ENCODE measurements at places on chromosomes 6 and 20.

DNA sequence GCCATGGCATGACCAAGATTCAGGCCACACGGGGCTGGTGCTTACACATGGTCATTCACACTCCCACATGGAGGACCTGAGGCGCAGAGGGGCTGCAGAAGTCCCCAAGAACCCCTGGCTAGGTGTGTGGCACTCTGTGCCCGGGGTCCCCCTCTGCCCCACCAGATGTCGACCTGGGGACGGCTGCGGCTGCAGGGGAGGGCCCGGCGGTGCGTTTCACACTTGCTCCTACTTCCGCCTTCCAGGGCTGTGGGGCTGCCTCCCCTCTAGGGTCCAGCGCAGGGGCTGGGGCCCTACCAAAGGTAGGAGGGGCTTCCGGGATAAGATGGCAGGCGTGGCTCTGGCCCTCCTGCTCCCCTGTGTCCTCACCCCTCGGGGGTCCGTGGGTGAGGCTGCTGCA lies 81.1 kb upstream of the SLCO4A1 start:
- no peak for DNase-seq

GRCh38 chr6:158686791-158687381 lies 37.0 kb downstream of the SYTL3 start:
- no peak for DNase-seq

DNA sequence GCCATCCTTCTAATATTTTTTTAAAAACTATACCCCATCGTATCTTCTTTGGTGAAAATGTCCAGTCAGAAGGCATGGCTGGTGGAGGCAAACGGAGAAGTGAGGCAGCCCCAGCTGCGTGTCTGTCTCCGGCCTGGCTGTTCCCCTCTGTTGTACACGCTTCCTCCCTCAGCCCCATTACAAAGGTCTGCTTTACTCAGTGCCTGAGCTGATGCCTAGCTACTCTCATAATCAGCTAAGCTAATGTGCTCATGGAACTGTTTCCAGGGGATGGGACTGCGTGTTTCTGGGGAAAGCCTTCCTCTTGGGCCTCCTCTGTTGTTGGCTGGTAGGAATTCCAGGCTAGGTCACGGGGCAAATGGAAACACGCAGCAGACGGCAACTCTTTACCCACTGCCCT lies 67.3 kb downstream of the PPP1R3G start:
- no peak for DNase-seq

DNA sequence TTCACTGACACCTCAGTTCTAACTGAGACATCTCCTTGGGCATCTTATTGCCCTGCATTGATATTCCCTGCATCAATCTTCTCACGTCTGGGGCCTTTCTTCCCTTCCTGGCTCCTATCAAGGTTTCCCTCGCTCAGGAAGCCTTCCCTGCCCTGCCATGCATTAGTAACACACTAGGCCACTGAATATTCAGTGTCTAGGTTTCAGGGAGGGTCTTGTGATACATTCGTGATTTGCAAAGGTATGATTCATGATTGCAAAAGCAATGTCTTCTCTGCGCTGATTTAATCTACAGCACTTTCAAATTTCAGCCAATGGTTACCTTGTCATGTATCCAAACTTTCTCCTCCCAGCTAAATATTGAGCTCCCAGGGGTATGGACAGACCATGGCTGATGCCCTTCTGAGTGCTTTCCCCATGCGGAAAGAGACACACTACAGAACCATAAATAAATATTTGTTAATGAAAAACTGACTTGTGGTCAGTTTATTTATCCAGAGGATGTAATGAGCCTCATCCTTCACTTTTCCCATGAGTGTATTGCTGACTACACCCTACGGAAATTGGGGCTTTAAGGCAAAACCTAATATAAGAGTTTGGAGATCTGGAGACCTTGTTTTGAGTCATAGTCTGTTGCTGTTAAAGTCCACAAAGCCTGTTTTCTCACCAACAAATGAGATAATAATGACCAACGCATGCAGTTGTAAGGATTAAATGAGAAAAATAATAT lies 21.6 kb upstream of the PCSK2 start:
- DNase-seq, result no peak

DNA sequence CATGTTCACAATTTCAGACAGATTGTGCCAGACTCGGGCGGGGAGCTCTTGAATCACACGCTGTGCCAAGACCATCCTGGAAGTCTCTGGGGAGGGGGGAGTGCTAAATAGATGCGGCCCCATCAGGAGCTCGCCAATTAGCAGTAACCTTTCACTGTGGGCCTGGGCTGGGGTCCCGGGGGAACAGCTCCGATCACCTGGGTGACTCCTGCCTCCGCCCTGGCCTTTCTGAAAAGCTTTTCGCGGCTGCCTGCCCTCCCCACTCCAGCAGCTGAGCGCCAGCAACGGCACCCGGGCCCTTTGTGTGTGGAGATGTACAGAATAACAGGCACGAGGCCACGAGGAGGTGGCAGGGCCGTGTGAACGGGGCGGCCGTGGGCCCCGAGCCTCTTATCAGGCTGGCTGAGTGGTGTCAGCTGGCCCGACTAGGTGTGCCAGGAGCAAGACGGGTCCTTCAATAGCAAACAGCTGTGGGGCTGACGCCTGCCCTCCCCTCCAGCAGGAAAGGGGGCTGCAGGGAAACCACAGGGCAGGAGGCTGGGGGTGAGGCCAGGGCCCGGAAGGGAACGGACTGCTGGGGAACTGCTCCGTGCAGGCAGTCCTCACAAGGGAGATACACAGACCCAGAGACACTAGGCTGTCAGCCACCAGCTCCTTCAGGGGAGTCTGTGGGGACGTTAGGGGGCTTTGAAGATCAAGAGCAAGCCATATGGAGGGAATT lies 56.8 kb downstream of the NOL4L start:
- no peak for DNase-seq

- DNase-seq, result no peak
Observed at GRCh38 chr6:134432036-134432435, 114.1 kb upstream of the SGK1 start.

GRCh38 chr6:134309227-134309626 lies 8.7 kb downstream of the SGK1 start:
- no peak for DNase-seq

DNA sequence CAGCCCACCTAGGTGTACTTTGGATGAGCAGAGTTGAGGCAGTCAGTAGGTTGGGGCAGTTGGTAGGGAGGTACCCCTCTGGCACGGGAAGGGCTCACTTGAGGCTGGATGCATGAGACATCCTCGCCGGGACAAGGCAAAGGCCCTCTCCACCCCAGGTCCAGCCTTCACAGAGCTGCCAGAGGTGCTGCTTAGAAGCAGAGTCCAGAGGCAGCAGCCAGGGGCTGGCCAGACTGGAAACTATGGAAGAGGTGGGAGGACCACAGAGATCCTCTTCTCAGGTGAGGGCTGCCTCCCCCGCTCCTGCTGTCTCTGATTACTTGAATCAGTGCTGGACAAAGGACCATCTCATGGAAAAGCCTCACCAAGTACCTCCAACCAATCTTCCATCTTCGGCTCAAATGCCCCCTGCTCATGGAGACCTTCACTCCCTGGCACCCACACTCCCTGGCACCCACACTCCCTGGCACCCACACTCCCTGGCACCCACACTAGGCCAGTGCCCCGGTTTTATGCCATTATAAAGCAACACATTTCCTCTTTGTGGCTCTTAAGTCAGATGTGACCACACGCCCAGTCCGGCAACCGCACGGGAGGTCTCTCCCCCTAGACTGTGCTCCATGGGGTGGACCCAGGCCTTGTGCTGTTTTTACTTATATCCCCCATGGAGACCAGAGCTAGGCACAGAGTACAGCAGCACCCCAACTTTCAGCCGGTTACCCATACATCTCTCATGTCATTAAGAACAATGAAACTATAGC lies 100.1 kb downstream of the YTHDF1 start:
- no peak for DNase-seq

DNA sequence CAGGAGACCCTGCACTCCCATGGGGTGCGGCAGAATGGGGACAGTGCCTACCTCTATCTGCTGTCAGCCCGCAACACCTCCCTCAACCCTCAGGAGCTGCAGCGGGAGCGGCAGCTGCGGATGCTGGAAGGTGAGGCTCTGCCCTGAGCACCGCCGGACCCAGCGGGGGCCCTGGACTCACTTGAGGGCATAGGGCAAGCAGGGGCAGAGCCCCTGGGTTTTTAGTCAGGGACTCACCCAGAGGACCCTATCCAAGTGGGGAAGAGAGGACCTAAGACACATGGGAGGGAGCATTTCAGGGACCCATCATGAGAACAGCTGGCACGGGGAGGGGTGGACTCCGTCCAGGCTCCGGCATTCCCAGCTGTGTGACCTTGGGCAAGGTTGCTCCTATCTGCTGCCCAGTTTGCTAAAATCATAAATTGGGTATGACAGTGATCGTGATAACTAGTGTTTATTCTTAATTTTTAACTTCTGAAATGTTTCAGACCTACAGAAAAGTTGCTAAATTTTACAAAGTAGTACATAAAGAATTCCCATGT lies 9.8 kb downstream of the RBCK1 start:
- no peak for DNase-seq

- no peak for DNase-seq
Observed at GRCh38 chr6:31402324-31403282, 792 bp upstream of the MICA start.

- DNase-seq, result no peak
Observed at GRCh38 chr6:147958683-147959082, 384.0 kb upstream of the SASH1 start.

DNA sequence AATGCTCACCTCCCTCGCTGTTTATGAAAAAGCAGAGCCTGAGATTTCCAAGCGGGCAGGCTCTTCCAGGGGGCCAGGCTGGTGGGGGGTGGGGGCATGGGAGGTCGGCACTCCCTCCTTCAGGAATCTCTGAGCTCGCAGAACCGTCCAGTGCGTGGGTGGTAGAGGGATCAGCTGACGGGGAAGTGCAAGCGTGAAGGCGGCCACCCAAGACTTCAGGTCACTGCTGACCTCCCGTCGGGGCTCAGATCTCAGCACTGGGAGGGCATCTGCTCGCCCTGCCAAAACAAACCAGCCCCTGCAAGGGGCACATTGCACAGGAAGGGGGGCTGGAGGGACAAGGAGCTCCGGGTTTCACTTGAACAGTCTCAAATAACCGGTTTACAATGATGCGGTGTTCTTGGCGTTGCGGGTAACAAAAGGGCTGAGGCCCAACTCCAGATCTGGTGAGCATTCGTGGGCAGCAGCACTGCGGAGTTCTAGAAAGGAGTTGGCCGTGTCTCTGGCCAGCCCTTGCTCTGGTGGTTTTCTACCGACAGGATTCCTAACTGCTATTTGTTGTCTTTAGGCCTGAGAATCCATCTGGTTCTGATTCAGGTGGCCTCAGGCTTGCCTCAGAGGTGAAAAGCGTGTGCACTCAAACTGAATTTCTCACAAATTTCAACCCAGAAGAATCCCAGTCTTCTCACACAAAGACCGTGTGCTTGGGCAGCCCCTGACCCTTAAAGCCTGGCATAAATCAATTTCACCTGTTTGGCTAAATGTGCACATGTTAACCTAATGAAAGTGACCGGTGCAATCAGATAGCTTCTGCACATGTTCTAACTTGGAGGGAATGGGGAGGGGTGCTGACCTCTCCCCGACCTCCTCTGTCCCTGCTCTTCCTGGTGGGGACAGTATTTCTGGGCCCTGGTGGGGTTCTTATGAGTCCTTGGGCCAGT lies 191.6 kb downstream of the MYLK4 start:
- DNase-seq, result no peak

- no peak for DNase-seq
Observed at GRCh38 chr6:17182961-17183360, 81.1 kb downstream of the STMND1 start.

- no peak for DNase-seq
Observed at GRCh38 chr20:24163506-24163905, 174.9 kb upstream of the GGTLC1 start.

- DNase-seq, result no peak
Observed at GRCh38 chr6:18412644-18413043, 25.5 kb downstream of the RNF144B start.

DNA sequence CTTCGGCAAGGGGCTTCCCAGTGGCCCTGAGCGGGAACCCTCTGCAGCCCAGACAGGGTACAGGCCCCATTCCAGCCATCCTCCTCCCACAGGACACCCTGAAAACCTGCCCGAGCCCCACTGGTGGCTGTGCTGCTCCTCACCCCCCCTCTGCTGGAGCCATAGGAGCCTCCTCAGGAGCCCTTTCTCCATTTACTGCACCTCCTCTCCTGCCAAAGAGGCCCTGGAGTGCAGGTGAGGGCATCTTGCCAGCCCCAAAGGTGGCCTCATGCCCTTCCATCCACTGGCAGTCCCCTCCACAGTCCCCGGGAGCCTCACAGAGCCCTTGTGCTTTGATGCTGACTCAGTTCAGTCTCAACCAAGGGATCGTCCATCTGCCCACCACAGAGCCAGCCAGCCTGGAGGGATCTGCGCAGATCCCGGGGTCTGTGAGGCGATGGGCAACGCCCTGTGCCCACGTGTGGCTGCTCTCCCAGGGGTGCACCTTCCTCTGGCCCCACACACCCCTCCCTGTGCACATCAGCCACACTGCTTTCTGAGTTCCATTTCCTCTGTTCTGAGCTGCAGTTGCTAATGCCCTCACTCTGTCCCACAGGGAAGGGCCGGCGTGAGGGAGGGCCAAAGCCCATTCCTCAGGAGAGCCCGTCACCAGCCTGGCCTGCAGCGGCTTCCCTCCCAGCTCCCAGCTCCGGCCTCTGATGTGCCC lies 228.5 kb downstream of the DLL1 start:
- DNase-seq, result no peak

GRCh38 chr6:109449064-109449794 lies 6.3 kb downstream of the MICAL1 start:
- DNase-seq, result no peak

DNA sequence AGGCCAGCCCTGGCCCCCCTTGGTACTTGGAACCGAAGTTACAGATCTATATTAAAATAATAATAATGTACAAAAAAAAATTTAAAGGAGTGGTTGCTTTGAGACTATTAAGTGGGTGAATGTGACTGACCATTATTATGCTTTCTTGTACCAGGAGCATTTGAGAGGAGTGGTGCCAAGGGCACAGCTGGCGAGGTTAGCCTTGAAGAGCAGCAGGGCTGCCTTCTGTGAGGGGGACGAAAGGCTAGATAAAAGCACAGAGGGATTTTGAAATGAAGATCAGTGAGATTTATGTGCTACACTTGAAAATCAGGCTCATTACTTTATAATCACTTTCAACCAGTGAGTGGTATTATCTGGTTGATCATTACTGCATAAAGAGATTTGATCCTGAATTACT lies 48.6 kb downstream of the FIG4 start:
- no peak for DNase-seq

- DNase-seq, result no peak
Observed at GRCh38 chr6:166825553-166826145, 130.7 kb downstream of the RNASET2 start.

GRCh38 chr6:116011520-116011919 lies 49.2 kb downstream of the FRK start:
- DNase-seq, result no peak

DNA sequence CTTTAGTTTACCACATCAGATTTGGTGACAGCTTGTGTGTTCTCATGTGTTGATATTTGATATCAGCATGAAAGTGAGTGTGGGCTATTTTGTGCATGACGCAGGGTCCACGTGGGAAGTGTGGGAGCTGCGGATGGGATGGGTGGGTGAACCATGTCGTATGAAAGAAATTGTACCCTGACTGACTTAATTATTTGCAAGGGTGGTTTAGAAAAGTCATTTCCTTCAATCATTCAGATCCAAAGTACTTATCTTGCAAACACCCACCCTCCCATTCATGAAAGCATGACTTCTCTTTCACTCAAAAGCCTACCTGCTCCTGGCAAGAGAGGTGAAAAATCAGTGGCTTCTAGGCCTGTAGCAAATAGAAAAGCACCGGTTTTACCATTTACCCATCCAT lies 91.8 kb upstream of the BACH2 start:
- DNase-seq, result no peak

- DNase-seq, result no peak
Observed at GRCh38 chr20:36720510-36720909, 25.4 kb downstream of the NDRG3 start.

- DNase-seq, result no peak
Observed at GRCh38 chr20:33561692-33562601, 72.1 kb downstream of the CBFA2T2 start.

All from NK-92 treated with Interleukin-12 subunit alpha and Interleukin-12 subunit beta, amount 100 ng/mL, for 24 hours (cell line).